Stimulated activated naive CD8-positive, alpha-beta T cell treated with anti-CD3 and anti-CD28 coated beads, Interleukin-15, amount 100 ng/mL, for 72 hours (primary cell): ENCODE measurements at places on chromosomes 7 and 10.

DNA sequence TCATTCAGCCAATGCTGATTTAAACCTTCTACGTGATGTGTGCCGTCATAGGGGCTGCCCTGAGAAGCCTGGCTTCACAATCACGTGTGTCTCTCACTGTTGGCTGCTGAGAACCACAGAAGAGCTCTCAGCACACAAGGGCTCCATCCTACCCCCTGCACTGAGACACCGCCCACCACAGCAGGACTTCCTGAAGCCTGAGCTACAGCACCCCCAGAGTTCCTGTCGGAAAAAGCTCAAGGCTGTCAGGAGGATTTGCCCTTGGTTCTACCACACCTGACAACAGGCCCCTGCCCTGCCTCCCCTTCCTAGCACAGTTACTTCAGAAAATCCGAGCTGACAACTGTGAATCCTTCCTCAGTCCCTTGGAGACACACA lies 191.9 kb downstream of the MAD1L1 start:
- DNase-seq: no peak

DNA sequence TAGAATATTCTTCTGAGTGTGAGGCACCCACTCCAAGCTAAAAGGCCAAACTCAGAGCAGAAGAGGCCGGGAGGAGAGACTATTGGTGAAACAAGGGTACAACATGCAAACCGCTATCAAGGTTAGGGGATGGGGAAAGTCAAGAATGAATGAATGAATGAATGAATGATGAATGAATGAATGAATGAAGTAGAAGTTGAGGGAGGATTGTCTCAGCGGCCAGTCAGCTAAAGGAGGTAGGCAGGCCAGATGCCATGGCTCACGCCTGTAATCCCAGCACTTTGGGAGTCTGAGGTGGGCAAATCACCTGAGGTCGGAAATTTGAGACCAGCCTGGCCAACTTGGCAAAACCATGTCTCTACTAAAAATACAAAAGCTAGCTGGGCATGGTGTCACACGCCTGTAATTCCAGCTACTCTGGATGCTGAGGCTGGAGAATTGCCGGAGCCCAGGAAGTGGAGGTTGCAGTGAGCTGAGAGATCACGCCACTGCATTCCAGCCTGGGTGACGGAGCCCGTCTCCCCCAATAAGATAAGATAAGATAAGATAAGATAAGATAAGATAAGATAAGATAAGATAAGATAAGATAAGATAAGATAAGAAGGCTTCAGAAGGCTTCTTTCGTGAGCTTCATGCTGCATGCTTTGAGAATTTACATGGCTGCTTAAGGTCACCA lies 250.8 kb downstream of the CCDC3 start:
- no peak for DNase-seq

DNA sequence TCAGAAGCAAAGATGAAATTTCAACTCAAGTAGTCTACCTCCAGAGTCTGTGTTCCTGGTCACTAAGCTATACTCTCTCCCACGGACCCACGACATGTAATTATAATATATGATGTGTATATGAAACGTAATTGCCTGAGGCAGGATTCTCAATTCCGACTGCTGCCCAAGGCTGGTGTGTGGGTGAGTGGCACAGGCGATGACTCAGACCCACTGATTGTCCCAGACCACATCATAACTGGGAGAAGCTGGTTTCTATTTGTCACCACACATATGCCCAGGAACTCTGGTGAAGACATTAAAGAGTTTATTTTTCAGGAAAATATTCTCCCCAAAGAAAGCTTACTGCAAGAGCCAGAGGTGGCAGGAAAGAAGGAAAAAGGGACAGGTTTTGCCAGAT lies 219.3 kb downstream of the JAZF1 start:
- no peak for DNase-seq

GRCh38 chr10:126500866-126501265 lies 112.6 kb upstream of the ADAM12 start:
- no peak for DNase-seq

DNA sequence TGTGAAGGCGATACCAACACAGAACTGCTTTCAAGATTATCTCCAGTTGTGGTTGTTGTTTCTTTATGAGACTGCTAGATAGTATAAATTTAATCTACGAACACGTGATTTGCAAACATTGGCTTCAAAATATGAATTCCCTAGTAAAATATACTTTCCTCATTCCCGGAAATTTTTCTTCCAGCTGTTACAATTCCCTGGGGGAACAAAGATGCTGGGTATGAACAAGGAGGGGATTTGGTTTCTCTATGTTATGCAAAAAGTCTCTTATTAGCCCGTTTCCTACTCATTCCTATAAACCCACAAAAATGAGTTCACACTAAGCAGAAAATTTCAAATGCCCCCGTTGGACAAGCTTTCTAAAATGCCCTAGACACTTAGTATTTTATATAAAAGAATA lies 928.3 kb downstream of the CNTNAP2 start:
- no peak for DNase-seq

- no peak for DNase-seq
Measured at GRCh38 chr7:14478834-14479510, 423.6 kb downstream of the DGKB start.

- DNase-seq: no peak
Measured at GRCh38 chr10:77577666-77578229, 59.9 kb downstream of the KCNMA1 start.
